GF-D8 (cell line): ENCODE measurements at places on chromosomes 5 and 9.

DNA sequence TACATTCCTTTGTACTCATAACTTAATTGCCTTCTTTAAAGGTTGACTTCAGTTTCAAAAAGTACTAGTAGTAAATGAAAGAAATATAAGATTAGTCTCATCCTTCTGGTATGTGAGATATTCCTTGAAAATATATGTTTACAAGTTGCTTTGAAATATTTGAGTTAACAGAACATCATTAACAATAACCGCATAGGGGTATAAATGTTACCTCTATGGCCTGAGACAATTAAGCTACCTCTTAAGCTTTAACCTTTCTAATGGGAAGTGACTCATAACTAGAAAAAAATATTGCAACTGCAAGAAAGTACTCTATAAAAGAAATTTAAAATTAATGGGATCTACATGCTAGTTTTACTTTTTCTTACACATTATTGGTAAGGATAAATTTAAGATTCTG is 399.0 kb downstream of the CDH10 start:
- DNase-seq, result no peak

GRCh38 chr9:5721279-5722087 is 92.6 kb downstream of the RIC1 start:
- no peak for DNase-seq

DNA sequence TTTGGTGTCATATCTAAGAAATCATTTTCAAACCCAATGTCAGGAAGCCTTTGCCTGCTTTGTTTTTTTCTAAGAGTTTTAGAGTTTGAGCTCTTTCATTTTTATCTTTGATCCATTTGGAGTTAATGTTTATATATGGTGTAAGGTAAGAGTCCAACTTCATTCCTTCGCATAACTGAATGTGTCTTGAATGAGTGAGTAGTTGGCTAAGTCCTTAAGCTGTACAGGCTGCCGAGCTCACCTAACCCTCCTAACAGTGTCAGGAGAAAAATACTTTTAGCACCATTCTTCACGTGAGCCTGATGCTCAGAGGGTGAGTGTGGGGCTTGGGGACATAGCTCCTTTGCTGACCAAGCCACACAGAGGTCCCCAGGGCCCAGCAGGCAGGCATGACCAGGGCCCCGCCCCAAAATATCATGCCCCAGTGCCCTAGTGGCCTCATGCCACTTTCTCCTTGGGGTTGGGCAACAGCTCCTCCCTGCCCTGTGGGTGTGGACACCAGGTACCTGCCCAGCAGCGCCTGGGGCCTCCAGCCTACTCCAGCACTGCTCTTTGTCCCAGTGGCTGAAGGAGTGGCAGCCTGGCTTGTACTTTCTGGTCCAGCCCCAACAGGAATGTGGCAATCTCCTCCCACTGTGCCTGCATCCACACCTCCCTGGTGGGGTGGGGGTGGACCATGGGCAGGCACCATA is 17.2 kb downstream of the PPARGC1B start:
- DNase-seq, result no peak

GRCh38 chr5:90802474-90803317 is 244.1 kb downstream of the ADGRV1 start:
- no peak for DNase-seq

- DNase-seq, result no peak
Observed at GRCh38 chr5:83357621-83358231, 113.8 kb upstream of the VCAN start.

- DNase-seq, result no peak
Observed at GRCh38 chr5:56085193-56085592, 90.4 kb upstream of the IL6ST start.

- DNase-seq, result no peak
Observed at GRCh38 chr5:111254613-111255012, 30.4 kb downstream of the CAMK4 start.

- DNase-seq, result no peak
Observed at GRCh38 chr5:30099634-30100033, 1093.9 kb upstream of the CDH6 start.

DNA sequence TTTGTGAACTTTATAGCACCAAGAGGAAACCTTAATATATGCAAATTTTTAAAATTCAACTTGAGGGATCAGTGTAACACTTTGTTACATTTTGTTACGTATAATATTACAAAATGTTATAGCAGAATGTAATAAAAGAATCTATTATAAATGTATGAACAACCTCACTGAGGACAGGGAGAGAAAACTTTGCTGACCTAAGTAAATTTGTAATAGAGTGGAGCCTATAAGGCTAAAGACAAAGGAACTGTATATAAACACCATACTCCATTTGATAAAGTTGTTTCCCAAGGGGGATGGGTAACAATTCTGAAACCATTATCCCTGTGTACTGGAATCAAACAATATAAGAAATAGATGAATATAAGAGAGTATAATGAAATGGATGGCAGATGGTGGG is 77.3 kb downstream of the ANGPTL2 start:
- DNase-seq, result no peak

GRCh38 chr9:71273613-71274012 is 152.2 kb upstream of the TRPM3 start:
- DNase-seq, result no peak

GRCh38 chr5:34857161-34857560 is 18.2 kb downstream of the TTC23L start:
- DNase-seq, result no peak

DNA sequence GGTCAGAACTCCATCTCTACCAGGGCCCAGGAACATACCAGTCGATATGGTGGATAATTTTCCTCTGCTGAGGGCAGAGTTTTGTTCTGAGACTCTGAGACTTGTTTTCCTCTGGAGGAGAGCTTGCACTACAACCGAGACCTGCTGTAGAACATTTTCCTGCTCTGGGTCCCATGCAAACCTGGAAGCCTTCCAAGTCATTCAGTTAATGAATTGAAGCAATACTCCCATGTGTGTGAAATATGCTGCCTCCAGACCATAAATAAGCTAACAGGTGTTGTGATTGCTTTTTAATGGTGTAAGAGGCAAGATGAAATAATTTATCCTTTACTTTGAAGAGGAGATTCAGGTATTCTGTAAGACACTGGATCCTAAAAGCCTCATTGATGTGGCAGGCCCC is 372.8 kb downstream of the TMEM167A start:
- no peak for DNase-seq

DNA sequence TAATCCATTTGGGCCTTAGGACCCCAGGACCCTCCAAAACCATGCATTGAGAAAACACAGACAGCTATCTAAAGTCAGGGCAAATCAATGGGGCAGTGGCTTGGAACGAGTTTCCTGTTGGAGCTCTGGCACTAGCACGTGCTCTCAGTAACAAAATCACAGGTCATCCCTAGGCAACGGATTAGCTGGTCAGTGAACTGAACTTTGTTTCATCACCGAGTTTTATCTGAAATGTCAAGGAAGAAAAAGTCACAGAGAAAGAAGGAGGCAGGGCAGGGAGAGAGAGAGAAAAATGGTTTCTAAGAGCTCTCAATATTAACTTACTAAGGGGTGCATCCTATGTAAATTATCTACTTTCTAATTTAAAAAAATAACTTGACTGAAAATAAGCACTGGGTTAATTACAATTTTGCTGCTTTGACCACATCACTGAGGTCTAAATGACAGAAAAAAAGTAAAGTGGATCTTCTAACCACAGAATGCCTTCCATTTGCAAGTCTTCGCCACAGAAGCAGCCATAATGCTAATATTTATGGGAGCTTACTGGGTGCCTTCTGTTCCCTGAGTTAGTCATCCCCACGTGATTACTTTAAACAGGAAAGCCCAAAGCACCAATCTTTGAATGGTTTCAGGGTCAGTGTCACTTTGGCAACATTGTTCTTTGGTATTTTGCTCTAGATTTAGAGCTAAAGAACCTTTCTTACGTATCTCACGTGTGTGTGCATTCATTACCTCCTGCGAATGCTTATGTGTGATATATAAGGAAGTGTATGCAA is 503.9 kb downstream of the RASEF start:
- no peak for DNase-seq

DNA sequence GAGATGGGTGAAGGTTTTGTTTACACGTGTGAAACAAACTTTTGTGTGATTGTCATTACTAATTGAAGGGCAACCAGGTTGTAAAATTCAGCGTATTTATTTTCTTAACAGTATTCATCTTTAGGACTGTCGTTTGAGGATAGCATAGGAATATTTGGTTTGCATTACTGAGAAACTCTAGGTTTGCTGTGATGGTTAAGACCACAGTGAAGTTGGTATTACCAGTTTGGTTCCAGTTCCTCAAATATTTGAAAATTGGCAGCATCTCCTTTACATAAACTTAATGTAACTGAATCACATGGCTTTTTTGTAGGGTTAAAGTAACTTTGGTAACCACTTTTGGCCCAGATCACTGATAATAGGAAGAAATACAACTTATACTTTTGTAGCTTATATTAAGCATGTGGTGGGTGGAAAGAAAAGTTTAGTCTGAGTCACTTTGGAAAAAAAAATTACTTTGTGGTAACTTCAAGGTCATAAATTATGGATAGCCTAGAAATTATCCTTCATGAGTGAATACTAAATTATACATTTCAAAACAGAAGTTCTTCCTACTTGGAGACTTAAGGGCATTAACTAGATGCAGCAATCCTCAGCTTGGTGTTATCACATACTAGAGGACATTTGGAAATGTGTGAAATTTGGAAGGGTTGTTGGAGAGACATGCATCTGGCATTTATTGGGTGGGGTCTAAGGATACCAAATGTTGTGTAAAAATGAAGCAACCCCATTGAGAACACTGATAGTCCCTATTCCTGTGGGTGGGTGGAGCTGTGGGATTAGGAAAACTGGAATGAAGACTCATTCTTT is 33.9 kb downstream of the G3BP1 start:
- no peak for DNase-seq

- no peak for DNase-seq
Observed at GRCh38 chr5:135371622-135372232, 27.3 kb downstream of the MACROH2A1 start.

DNA sequence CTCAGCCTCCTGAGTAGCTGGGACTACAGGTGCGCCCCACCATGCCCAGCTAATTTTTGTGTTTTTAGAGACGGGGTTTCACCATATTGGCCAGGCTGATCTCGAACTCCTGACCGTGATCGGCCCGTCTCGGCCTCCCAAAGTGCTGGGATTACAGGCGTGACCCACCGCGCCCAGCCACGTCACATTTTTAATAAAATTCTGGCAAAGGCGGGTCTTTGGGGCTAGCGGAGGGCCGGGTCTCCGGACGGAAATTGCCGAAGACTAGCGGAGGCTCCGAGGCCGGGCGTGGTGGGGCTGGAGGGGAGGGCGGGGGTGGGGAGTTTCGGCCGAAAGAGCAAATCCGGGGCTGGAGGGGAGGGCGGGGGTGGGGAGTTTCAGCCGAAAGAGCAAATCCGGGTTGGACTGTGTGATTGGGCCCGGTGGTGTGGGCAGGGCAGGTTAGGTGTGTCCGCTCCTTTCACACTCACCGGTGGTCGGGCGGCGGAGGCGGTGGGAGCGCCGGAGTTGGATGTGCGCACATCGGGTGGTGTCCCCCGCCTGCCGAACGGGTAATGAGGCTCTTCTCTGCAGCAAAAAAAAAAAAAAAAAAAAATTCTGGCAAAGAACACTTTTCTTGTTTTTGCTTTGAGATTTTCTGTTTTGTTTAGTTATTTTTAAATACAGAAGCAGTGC is 27.1 kb downstream of the RUFY1 start:
- DNase-seq, result no peak

GRCh38 chr5:163760498-163760897 is 255.1 kb downstream of the MAT2B start:
- no peak for DNase-seq

DNA sequence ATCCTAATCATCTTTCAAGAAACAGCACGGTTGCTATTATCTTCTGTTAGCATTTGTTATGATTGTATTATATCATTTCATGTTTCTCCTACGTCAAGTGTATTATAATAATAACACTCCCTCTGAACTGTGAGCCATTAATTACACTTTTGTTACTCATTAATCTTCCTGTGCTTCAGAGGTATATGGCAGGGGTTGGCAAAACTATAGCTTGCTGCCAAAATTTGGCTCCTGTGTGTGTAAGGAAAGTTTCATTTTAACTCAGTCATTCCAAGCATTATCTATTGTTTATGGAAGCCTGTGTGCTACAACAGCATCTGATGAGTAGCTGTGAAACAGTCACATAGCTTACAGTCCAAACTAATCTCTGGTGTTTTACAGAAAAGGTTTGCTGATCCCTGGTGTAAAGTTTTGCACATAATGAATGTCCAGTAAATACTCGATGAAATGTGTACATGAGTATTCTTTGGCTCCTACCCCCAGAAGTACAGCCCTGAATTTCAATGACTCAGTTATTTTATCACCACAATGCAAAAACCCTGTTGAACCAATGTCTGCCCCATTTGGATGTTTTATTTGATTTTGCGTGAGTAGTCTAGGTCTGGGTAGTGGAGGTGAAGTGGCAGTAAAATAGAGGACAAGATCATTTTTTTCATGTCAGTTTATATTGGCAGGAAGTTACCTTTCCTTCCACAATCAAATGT is 648.2 kb downstream of the MAT2B start:
- DNase-seq, result no peak

GRCh38 chr5:178289438-178289837 is 56.8 kb upstream of the PHYKPL start:
- no peak for DNase-seq

- no peak for DNase-seq
Observed at GRCh38 chr5:159844267-159845121, 71.8 kb upstream of the ADRA1B start.

GRCh38 chr9:7300484-7300883 is 499.1 kb downstream of the DMAC1 start:
- no peak for DNase-seq
